ENCODE measurements at places on chromosomes 1 and 21.

DNA sequence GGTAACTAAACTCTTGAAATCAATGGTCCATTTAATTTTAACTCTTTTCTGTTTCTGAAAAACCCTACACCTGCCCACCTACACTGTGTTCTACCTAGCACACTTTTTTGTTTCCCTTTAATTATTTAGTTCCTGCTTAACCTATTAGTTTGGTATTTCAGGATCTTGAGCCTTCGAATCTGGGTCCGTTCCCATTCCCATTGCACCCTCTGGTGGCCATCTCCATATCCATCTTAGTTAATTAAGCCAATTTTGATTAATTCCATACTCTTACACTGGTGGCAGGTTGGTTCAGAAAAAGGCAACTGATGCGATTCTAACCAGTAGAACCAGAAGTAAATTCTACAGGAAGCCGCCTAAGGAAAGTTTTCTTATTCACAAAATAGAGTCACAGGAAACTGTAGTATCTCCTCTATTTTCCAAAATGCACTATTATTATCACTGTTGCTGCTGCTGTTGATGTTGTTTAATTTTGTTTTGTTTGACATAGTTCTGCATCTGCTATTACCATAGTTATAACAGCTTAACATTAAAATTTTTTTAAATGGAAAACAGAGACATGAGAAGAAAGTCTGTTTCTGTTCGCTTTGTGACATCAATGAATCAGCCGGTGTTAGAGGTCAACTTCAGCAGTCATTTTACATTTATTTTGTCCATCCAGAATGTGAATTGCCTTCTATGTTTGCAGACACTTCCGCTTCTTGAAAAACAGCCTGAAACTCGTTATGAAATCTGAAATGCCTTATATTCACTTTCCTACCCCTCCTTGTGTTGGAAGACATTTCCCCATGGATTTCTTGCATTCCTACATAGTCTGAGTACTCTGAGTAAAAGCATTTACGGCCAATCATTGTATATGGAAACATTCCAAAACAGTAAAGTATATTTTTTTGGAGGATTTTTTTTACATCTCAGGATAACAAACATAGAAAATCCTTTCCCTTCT is 115.5 kb upstream of the NCAM2 start:
- no peak for DNase-seq

DNA sequence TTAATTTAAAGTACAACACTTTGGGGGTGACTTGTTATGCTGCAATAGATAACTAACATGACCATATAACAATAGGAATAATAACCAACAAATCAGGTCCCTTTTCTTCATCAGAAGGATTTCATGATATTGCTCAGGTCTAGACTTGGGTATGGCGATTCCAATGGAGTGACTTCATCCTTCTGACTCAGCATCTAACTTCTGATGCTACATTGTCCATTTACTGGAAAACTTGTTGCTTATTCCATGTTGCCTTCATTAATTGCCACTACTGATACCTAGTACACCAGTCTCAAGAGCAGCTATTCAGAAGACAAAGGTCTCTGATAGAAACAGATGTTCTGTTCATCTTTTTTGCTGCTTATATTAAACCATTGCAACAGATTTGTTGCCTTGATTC is 324.3 kb downstream of the TGFB2 start:
- no peak for DNase-seq

DNA sequence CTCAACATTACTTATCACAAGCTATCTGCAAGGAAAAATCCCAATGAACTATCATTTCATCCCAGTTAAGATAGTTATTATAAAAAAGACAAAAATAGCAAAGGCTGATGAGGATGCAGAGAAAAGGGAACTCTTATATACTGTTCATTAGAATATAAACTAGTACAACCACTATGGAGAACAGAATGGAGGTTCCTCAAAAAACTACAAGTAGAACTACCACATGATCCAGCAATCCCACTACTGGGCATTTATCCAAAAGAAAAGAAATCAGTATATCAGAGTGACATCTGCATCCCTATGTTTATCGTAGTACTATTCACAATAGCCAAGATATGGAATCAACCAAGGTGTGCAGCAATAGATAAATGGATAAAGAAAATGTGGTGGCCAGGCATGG is 4.9 kb upstream of the C1orf185 start:
- no peak for DNase-seq

DNA sequence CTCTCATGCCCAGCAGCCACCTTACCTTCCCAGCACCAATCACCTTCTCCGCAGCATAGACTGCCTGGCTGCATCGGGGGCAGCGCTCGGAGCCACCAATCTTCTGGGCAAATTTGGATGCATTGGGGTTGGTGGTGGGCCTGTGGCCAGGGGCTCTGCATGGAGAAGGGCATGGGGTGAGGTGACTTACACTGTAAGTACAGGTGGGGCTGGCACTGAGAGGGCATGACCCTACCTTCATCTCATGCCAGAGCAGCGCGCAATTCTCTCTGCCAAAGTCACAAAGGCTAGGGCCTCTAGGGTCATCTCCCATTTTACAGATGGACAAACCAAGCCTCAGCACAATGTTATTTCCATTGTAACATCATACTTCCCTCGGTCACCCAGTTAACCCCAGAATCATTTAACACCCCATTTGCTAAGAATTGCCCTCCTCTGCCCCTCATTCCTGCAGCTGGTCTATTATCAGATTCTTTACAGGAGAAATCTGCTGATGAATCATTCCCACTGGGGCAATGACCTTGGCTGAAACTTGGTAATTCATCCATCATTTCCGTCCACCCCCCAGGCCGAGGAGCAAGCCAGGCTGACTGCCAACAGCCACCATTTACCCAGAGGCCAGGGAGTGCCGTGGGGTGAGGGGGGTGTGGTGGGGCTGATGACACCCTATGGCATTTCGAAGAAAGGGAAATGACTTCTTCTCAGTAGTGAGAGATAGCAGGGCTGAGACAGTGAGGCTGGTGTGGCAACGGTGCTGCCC is 17.9 kb downstream of the CSRP1 start:
- no peak for DNase-seq

GRCh38 chr21:42601656-42602055 is 51.8 kb upstream of the PDE9A start:
- DNase-seq = no peak

DNA sequence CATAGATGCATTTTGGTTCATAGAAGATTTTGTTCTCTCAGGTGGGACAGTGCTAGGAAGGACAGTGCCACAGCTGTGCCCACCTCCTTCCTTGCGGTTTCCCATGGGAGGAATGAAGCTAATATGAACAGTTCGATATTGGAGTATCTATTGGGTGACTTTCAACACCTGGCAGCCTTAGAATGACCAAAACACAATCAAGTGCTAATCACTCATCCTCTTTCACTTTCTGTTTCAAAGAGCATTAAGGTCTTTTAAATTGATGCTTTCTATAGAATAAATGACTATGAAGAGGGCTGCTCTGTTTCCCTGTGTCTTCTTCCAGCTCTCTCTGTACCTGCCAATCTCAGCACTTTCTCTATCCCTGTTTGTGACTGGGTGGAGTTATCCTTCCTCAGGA is 784.0 kb downstream of the MRPL39 start:
- no peak for DNase-seq

DNA sequence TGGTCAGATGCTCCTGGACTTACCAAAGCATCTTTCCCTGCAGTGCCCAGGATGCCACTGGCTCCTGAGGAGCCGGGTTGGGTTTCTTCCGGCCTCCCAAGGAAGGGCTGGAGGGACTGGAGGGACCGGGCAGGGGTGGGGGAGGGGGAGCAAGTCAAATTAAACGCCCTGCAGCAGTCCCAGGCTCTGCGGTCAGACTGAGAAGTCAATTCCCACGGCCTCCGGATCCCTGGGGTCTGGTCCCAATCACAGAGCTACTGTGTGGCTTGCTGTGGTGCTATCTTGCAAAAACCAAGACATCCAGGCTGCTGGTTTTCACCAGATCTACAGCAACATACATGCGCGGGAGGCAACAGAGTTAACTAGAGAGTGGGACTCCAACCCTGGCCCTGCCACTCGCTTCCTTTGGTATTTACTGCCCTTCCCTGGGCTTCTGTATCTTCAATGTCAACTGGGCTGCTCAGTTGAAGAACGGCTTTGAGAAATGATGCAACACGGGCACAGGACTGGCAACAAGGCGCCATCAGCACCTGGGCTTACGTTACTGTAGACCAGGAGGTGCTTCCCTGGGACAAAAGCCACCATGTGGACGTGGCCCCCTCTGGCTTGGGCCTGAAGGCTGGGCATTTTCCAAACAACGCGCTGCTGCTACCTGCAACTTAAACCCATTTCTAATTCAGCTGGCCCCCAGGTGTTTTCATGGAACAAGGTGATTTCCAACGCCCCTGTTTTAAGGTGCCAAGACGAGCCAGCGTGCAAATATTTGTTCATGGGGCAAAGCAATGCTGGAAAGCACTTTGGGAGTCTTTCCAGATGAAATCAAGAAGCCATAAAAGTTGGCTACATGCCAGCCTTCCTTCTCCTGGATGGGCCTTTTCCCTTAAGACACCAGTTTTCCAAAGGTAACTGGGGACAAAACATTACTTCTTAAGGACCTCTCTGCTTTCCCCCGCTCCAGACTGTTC is 11.5 kb downstream of the RCC2 start:
- DNase-seq = no peak

DNA sequence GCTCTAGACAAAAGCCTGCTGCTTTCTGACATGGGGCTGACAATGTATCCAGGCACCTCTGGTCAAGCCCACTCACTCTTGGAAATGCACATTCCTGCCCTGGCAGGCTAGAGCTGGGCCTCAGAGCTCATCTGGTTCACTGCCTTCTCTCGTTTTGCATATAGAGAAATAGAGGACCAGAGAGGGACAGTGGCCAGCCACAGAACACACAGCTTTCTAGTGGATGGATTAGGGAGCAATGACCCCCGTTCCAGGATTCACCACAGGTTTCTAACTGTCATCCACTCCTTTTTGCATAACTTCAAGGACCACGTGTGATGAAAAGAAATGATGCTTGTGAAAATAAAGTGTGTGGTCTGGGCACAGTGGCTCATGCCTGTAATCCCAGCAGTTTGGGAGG is 129.6 kb upstream of the IGSF21 start:
- DNase-seq = no peak

Data from activated gamma-delta T cell (primary cell).